ENCODE measurements at places on chromosomes 13 and 19.
A peak's percentile ranks its signal among the peaks of the same experiment; 100 is the strongest.

GRCh38 chr13:30819136-30819888, 84.0 kb downstream of the ALOX5AP start:
- DNase-seq = peak; percentile 73

- no peak for DNase-seq
Observed at GRCh38 chr19:15128162-15128770, 21.1 kb downstream of the SYDE1 start.

DNA sequence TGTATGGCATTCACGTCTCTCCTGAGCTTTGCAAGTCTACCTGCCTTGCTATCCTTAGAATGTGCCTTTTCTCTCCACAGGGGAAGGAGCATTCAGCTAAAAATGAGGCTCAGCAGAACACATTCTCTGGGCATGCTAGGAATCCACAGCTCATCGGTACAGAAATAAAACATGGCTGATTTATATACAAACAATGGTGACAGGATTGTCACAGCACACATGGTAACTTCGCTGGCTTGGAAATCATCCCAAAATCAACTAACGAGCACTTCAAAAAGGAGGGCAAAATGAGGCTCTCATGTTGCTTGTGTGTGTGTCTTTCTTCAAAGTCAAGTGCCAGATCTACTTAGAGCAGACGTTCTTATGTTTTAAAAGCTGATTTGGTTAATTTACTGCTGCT, 373.0 kb downstream of the FGF14 start:
- DNase-seq = no peak

- no peak for DNase-seq
Observed at GRCh38 chr13:42056583-42056982, 8.1 kb downstream of the DGKH start.

- peak; percentile 4 for DNase-seq
Observed at GRCh38 chr13:60118696-60119400, 44.9 kb downstream of the DIAPH3 start.

- DNase-seq = no peak
Observed at GRCh38 chr19:39136225-39136940, 10.8 kb downstream of the PAK4 start.

- peak; percentile 84 for DNase-seq
Observed at GRCh38 chr13:111006506-111007031, 91.7 kb upstream of the ANKRD10 start.

DNA sequence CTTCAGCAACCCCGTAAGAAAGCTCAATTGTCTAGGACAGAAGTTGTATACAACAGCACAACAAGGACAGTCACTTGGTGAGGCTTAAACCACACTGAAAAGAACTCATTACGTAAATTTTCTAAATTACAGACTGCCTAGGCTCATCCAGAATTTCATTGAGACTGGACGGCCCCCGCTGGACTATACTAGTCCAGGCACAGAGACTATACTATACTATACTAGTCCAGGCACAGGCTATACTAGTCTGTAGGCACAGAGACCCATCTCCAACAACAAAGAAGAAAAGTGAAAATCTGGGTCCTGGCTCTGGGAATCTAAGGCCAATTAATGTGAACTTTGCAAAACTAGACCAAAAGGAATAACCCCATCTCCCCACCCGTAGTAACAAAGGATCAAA, 700 bp downstream of the ZNF816 start:
- no peak for DNase-seq

GRCh38 chr13:29709407-29710069, 114.0 kb upstream of the SLC7A1 start:
- no peak for DNase-seq

DNA sequence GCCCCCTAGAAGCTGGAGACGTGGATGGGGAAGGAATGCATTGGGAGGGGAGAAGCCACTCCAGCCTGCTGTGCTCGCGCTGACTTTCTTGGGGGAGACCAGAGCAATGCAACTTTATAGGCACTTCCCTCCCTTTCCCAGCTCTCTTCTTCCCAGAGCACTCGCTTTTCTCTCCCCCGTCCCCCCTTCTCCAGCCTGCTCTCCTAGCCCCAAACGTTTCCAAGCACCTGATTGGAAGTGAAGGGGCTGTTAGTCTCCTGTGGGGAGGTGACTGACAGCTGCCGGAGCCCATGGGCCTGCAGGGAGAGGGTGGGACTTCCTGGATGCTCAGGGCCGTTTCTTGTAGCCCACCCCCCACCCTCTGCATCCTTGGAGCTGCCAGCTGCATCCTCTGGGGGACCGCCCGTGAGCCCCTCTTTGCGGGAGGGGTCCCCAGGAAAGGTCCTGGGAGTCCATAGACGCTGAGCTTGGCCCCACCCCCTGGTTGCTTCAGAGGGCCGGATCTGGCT, 2.5 kb downstream of the HDGFL2 start:
- DNase-seq = peak; percentile 79

DNA sequence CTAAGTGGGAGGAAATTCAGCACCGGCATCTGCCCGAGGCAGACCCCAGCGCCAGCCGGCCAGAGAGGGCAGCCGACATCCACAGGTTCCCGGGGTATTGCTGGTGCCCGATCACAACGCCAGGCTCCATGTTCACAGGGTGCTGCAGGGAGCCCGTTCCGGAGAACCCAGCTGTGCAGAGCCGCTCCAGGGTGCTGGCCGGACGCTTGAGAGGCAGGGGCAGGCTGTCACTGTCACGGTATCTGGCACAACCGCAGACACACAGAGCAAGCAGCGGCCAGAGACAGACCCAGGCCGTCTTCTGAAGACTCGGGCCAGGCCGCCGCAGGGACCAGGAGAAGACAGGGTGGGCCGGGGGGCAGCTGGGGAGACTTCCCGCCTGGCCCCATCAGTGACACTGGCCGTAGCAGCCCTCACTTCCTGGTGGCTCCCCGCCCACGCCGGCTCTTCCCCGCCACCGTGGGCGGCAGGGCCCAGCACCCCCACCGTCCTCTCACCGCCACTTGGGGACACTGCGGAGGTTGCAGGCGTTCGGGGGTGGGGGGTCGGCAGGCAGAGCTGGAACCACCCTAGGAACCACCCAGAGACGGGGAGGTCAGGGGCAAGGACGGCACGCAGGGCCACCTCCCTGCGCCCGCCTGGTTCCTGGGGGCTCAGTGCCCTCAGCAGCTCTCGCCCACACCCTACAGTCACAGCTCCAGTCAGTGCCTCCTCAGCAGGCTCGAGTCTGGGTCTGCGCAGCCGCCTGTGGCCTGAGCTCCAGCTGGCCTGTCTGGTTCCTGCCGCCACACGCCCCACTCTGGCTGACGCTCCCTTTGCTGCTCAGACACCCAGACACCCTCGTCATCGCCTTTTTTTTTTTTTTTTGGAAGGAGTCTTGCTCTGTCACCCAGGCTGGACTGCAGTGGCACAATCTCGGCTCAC, 3.8 kb downstream of the RNF126 start:
- DNase-seq = no peak

GRCh38 chr13:80361298-80361697, 20.4 kb upstream of the SPRY2 start:
- DNase-seq = no peak

- DNase-seq = no peak
Observed at GRCh38 chr13:43676320-43676719, 110.5 kb downstream of the ENOX1 start.

DNA sequence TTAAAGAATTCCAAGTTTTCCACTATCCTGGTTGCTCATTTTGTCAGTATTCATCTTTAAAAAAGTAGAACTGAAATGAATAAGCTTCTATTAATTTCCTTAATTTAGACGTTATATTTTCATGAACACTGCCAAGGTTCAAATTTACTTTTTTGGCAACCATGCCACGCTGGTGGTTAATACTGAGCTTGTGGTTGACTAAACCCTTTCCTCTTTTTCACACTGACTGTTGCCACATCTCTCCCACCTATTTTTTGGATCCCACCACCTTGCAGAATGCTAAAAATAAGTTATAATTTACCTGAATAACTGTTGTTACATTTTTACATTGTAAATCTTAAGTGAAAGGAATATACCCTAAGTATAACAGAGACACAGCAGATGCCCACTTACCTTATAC, 45.0 kb downstream of the FLT3 start:
- no peak for DNase-seq

GRCh38 chr13:40626977-40627376, 39.5 kb downstream of the FOXO1 start:
- DNase-seq = no peak

GRCh38 chr13:110331362-110331761, 24.3 kb downstream of the COL4A2 start:
- DNase-seq = peak; percentile 67

- no peak for DNase-seq
Observed at GRCh38 chr19:48127561-48127960, 16.9 kb upstream of the PLA2G4C start.

GRCh38 chr13:104288496-104288895, 1222.3 kb upstream of the SLC10A2 start:
- DNase-seq = no peak

GRCh38 chr19:17001603-17002183, 24.9 kb downstream of the CPAMD8 start:
- no peak for DNase-seq

GRCh38 chr19:19447536-19448237, 42.2 kb downstream of the GATAD2A start:
- DNase-seq = no peak

GRCh38 chr13:29800687-29801086, 49.7 kb downstream of the UBL3 start:
- no peak for DNase-seq

DNA sequence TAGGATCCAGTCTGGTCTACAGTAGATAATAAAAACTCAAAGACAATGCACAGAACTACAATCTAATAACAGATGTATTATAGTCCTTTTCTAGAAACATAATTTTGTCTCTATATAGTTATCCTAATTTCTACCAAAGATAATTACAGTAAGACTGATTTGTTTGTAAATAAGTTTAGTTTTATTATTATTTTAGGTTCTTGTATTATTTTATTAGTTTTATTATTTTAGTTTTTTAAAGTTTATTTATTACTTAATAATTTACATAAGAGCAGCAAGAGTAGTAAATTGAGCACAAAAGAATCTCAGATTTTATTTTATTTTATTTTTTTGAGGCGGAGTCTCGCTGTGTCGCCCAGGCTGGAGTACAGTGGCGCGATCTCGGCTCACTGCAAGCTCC, 22.3 kb upstream of the ZNF227 start:
- no peak for DNase-seq

GRCh38 chr19:5628461-5628860, 5.6 kb downstream of the SAFB start:
- DNase-seq = peak; percentile 22

DNA sequence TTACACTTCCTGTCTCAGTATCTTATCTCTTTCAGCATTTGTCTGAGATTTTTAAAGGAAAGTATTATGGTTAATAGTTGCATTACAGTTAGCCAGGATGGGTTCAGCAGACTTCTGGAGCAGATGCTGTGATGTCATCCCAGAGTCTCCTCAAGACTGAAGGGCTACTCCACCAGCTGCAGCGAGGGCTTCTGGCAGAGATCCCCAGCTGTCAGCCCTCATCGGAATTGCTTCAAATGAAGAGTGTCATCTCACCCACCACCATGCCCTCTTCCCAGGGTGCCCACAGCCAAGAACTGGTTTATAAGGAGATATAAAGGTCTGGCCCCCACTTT, 84.4 kb downstream of the FAM216B start:
- DNase-seq = peak; percentile 19

DNA sequence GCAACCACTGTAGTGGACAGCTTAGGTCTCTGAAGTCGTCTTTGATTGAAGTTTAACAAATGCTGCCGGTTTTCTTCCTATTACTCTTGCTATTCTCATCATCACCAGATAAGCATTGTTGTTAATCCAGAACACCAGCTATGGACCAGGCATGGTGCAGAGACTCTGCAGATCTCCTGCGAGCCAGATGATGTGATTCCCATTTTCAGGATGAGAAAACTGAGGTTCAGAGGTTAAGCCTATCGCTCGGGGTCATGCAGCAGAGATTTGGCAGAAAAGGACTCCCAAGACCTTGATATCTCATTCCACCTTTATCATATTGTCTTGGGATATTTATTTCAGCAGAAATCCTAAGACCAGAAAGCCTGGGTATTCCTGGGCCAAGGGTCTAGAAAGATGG, 16.5 kb upstream of the CABP5 start:
- no peak for DNase-seq

DNA sequence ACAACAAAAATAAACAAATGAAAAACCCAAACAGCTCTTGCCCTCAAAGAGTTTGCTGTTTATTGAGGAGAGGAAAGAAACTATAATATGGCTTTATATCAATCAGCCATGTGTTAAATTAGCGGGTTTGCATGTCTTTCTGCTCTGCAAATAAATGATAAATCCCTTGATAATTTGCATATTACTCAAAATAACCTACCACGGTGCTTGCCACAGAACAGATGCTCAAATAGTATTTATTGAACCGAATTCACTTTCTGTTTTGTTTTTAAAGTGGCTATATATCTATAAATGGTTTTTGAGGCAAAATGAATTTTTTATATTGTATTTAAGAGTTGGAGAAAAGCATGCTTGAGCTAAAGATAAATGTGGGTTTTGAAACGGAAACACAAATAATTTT, 428.1 kb downstream of the ITGBL1 start:
- no peak for DNase-seq

DNA sequence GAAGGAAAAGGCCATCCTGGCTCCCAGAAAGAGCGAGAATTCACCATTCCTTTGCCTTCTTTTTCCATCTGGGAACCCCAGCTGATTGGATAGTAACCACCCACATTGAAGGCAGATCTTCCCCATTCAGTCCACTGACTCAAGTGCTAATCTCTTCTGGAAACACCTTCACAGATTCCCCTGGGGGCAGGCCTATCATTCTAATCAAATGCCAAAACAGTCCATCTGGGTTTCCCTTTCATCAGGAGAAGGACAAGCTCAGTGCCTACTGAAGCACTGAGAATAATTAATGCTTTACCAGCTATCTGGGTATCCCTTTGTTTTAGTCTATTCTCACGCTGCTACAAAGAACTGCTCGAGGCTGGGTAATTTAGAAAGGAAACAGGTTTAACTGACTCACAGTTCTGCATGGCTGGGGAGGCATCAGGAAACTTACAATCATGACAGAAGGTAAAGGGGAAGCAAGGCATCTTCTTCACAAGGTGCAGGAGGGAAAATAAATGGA, 293.2 kb downstream of the ENOX1 start:
- no peak for DNase-seq

DNA sequence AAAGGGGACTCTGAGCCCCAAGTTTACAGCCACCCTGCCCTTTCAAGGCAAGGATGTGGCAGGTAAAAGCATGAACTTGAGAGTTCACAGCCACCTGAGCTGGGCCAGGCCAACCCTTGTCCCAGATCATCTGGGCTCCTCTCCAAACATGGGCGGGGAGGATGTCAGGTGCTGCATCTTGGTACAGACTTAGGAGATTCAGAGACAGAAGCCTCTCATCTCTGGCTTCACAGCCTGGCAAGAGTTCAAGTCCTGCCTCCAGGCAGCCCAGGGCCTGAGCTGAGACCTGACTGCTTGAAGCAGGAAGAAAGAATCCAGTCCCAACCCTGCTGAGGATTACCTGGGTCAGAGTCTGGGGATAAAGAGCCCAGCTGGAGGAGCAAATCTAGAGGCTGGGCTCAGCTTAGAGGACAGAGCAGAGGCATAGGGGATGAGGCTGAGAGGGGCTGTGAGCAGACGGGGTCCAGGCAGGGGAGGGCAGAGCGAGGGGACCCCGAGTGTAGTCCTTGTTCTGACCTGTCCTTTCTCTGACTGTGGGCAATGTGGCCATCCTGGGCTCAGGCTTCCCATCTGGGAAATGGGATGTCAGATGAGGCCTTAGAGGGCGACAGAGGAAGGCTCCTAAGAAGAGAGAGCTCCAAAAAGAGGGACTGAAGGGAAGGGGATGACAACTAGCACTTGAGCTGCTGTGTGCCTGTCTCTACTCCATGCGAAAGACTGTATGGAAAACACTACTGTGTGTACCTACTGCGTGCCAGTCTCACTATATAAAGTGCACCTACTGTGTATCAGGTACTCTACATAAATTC, 6.6 kb upstream of the OR10H5 start:
- no peak for DNase-seq

- no peak for DNase-seq
Observed at GRCh38 chr19:47027586-47028088, 8.0 kb downstream of the NPAS1 start.

Data from fibroblast of skin of right biceps (primary cell).